ENCODE measurements at places on chromosomes 16 and 17.

DNA sequence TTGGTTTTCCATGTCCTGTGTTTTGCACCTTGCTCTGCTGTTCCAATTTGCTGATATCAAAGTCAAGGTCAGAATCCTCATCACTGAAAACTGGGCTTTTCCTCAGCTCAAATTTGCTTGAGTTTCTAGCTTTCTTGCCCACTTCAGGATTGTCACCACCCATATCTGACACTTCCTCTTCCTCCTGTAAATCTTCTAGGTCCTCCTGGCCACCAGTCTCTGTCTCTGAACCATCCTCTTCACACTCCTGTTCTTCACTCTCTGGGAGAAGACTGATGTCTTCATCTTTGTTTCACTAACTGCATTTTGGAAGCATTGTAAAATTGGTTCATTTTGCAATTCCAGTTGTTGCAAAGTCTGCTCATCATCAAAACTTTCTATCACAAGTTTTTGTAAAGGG, 63.4 kb upstream of the RBL2 start:
- DNase-seq: no peak

DNA sequence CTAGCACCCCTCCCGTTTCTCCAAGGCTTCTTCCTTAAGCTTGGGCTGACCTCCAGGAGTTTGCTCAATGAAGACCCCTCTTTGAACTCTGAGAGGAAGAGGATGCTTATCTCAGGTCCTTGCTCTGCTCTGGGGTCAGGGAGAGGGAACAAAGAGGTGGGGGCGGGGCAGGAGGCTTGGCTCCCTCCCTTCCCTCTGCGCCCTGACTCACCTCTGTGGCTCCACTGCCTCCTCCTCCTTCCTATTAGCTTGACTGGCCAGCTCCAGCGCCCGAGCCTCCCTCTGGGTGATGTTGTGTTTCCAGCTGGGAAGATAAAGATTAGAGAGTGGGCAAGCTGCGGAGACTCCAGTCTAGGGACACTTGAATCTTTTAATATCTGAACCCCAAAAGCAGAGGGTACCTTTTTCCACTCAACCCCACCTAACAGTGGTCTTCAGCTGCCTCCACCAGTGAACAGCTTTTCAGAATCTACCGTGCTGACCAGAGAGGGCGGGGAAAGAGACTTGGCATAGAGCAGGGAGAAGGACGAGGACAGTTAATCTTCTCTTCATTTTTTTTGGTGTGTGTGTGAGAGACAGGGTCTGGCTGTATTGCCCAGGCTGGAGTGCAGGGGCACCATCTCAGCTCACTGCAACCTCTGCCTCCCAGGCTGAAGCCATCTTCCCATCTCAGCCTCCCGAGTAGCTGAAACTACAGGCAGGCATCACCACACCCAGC, 6.7 kb downstream of the GIP start:
- DNase-seq: peak; percentile 92

GRCh38 chr17:58315281-58315711, 13.3 kb downstream of the TSPOAP1 start:
- DNase-seq: no peak

DNA sequence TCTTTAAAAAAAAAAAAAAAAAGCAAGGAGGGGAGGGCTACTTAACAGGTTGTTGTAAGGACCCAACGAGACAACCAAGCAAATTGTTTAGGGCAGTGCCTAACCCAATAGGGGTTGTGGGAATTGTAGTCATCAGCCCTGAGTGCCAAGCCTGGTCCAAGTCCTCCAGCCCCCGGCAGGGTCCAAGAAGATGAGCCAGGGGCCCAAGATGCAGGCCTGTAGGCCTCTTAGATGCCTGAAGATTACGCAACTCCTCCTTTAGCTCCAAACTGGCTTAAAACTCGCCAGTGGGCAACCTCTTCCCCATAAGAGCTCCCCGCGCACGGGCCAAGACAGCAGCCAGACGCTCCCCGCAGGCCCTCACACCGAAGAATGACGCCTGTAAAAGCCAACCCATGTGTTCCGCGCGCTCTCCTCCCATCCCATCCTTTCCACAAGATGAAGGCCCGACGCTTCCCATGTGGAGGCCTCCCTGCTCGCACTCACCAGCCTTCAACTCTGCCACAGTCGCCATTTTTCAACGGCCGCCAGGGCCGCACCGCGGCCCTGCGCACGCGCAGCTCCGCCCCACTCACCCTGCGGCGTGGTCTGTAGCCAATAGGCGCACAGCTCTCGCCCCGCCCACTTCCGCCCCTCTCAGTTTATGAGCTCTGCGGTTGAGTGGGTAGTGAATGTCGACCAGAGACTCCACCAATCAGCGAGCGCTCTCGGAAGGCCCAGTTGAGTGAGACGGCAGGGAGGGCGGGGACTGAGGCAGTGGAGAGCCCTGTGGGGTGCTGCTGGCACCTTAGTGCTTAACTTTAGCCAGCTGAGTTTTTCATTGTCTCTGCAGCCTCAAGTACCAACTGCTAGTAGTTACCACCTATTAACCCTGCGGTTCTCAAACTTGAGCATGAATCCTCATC, at the start of gene CEP20:
Gene CEP20, minus strand, starts transcription at position 532 of the 905 bp plus-strand sequence. Its CDS starts 18 bp downstream, at position 514.
- peak; percentile 99 for DNase-seq

DNA sequence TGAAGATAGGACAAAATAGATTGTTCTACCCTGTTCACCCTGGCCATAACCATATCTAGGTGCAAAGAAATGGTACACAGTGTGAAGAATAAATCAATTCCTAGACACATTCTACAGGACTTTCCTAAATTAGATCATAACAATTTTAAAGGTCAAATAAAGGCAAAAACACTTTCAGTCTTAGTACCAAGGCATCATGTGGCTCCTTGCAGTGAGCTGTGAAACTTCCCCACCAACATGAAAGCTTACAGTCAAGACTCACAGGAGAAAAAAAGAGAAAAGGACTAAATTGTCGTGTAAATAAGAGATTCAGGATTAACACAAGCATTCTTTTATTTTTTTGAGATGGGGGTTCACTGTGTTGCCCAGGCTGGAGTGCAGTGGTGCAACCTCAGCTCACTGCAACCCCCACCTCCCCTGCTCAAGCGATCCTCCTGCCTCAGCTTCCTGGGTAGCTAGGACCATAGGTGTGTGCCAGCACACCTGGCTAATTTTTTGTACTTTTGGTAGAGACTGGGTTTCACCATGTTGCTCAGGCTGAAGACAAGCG, 14.2 kb downstream of the NSMCE1 start:
- DNase-seq: no peak

DNA sequence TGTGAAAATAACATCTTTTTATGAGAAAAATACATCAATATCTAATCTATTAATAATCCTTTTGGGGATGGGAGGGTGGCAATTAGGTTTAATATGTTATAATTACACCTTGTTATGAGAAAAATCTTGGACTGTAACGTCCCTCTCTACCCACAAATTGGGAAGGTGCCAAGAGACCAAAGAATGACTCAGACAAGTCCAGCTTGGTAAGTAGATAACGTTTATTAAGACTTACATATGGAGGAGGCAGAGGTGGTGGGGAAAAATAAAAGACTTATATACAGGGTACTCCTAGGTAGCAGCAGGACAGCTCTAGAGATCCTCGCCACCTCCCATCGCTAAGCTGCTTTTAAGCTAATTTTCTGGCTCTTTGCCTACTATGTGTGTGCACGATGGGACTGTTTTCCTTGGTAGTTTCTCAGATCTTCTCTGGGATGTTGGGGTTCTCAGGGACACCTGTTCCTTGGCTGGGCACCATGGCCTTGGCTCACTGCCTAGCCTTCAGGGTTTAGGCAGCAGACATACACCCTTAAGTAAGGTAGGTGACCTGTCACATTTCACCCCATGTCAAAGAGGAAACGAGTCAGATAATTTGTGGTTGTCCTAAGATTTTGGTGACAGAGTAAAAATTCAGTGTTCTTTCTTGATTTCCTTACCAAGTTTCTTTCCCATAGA, 31.5 kb downstream of the RBL2 start:
- DNase-seq: no peak

GRCh38 chr17:1783834-1784611, 22.2 kb downstream of the SERPINF1 start:
- DNase-seq: peak; percentile 57

- no peak for DNase-seq
Measured at GRCh38 chr16:13189250-13189649, 287.9 kb downstream of the SHISA9 start.

DNA sequence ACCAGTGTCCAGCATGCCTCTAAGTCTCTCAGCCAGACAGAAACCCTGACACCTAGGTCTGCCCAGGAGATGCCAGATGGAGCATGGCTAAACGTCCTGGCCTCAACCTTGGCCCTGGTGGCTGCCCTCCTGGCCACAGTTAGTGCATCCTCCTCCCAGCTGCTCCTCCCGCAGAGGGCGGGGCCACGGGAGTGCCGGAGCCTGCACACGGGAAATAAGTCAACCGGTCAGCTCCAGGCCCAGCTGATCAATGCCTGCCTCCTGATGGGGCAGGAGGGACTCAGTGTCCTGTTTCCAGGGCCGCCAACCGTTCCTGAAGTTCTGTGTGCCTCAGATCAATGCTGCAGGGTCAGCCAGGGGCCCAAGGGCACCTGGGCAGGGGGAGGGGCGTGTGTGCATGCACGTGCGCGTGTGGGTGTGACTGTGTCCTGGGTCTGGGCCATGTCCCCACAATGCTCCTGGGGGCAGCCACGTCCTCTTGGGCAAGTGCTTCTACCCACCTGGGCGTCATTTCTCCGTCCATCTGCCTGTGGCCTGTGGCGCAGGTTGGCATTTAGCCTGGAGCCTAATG, 4.6 kb upstream of the KCNJ12 start:
- DNase-seq: no peak

GRCh38 chr17:63442549-63443035, 3.5 kb downstream of the CYB561 start:
- peak; percentile 63 for DNase-seq

DNA sequence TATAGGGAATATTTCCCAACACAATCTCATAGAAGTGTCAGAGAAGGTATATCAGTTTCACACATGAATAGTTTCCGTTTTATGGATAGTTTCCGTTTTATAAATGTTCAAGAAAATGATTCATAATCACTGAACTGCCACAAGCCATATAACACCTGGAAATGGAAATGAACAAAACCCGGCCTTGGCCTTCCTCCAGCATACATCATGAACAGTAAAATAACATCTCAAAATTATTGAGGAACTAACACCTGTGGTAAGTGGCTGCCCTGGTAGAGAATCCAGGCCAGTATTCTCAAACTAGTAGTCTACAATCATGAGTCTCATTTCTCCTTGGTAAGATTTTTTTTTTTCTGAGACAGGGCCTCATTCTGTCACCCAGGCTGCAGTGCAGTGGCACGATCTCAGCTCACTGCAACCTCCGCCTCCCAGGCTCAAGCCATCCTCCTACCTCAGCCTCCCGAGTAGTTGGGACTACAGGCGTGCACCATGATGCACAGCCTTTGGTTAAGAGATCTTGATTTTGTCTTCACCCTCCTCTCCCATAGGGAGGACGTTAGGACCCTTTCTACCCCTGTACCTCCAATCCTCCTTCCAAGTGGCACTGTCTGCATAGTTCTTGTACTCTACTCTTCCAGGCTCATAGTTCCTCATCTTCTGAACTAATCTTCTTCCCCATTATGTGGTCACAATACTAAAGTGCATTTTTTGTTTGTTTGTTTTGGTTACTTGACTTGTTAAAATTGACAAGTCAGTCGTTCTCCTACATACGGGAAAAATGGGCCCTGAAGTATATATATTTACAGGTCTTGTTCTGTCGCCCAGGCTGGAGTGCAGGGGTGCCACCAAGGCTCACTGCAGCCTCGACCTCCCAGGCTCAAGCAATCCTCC, 15.0 kb upstream of the RGS9 start:
- DNase-seq: no peak

GRCh38 chr16:23348579-23349469, 46.7 kb downstream of the SCNN1B start:
- peak; percentile 42 for DNase-seq

DNA sequence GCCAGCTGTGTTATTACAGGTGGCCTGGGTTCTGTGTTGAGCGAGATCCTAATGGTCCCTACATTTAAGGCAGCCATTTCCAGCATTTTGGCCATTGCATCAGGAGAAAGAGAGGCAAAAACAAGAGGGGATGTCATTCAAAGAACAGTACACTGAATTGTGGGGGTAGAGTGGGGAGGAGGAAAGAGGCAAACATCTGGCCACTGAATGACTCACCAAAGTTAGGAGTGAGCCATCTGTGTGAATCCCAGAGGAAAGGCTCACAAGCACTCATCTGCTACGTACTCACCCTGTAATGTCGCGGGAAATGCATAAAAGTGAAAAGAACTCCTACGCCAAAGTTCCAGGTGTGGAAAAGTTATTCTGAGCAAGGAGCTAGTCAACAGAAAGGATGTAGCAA, 16.7 kb downstream of the KRABD2 start:
- DNase-seq: peak; percentile 6

DNA sequence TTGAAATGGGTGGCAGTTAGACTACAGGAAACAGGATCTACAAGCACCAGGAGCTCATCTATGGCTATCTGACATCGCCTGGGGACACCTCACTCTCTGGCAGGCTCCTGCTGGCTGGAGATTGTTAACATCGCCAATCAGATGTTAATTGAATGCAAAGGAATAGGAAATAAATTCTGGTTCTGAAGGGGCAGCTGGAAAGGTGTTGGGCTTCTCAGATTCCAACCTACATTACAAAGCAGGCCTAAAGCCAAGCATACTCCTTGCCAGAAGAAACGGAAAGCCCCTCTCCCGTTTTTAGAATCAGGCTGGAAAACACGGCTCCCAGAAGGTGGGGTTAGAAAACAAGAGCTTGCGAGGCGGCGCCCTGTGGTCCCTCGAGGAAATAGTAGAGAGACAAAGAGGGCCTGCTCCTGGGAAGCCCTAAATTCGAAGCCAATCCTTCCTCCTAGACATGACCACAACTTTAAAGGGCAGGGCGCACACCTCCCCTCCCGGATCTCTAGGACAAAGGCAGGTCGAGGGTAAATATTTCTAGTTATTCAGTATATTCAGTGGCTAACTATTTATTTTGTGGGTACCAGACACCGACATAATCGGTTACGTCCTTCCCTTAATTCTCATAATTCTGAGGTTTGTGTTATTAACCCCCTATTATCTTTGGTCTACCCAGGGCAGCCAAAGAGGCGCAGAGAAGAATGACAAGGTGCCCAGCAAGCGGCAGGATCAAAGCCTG, 763 bp upstream of the TOM1L1 start:
- DNase-seq: peak; percentile 86

GRCh38 chr17:4209611-4210010, 54.2 kb downstream of the ANKFY1 start:
- DNase-seq: no peak

GRCh38 chr16:59941594-59941993, 1207.5 kb upstream of the GOT2 start:
- DNase-seq: no peak

Data from ELF-1 (cell line).